ENCODE measurements at places on chromosomes 1 and 21. TPM values are rescaled to one million over a fixed set of nuclear protein-coding genes. Genes with fewer than 3 reads are reported as not detected.

DNA sequence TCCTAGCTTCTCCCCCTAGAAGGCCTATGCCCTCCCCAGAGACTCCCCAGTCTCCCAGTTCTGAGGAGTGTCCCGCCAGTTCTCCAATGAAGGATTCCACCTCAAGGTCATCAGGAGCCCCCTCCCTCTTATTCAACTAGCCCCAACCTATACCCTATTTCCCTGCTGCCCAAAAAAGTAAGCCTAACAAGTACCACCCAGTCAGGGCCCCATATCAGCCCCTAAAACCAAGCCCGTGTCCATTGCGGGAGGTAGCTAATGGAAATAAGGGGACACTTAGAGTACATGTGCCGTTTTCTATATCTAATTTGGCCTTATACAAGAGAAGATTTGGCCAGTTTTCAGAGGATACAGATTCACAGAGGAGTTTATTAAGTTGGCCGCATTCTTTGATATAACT lies 416.2 kb downstream of the MATN1 start:
- no peak for DNase-seq

DNA sequence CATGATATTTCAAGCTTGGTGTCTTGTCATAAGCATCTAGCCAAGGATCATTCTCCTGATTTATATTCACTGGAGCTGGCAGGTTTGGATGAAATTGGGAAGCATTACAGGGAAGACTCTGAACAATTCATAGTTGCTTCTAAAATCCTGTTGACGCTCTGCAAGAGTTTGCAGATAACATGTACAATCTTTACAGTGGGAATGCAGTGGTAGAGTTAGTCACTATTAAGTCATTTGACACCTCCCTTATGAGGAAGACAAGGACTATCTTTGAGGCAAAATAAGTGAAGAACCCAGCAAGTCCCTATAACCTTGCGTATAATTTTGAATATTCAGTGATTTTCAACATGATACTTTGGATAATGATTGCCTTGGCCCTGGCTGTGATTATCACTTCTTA lies 45.3 kb upstream of the CRB1 start:
- no peak for DNase-seq

DNA sequence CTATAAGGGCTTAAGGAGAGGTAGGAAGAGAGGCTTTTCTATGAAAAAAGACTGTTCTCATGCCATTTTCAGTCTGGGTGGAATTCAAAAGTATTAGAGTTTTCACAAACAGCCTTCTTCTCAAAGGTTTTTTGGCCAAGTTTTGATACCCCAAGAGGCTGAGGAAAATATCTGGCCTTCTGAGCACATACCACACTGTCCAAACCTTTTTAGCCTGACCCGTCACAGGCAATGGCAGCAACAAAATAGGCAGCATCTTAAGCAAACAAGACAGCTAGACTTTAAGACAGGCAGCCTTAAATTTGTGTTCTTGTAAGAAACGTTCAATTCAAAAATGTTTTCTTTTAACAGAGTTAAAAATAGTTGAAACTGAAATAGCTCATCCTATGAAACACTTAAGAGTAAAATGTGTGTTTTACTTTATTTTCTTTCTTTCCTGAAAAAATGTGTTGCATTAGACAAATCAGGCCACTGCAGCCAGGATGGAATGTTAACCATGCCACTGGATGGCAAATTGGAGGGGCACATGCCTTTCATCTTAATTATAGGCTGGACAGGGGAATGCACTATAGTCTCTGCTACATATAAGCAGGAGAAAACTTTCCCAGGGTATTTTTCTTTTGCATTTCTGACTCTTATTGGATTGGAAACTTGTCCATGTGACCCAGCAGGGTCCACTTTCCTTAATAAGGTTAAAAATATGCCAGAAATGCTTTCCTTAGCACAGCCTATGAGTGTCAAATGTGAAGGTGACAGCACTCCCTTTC lies 315.0 kb downstream of the TGFB2 start:
- DNase-seq, result no peak

- no peak for DNase-seq
Measured at GRCh38 chr1:112265931-112266330, 130.1 kb upstream of the CTTNBP2NL start.

- no peak for DNase-seq
Measured at GRCh38 chr1:66166753-66167152, 367.2 kb upstream of the SGIP1 start.

Gene TRIM17
- not detected for total RNA-seq

Gene SPSB1
- total RNA-seq, result 6.1 TPM
